ENCODE measurements at places on chromosomes 5 and 9. TPM values are rescaled to one million over a fixed set of nuclear protein-coding genes. Genes with fewer than 3 reads are reported as not detected.

The DRD1 gene
- 0.11 TPM for total RNA-seq

The ZMAT2 gene
- 41.4 TPM for total RNA-seq

GRCh38 chr5:91641730-91642350 lies 258.7 kb upstream of the ARRDC3 start:
- DNase-seq, result no peak

DNA sequence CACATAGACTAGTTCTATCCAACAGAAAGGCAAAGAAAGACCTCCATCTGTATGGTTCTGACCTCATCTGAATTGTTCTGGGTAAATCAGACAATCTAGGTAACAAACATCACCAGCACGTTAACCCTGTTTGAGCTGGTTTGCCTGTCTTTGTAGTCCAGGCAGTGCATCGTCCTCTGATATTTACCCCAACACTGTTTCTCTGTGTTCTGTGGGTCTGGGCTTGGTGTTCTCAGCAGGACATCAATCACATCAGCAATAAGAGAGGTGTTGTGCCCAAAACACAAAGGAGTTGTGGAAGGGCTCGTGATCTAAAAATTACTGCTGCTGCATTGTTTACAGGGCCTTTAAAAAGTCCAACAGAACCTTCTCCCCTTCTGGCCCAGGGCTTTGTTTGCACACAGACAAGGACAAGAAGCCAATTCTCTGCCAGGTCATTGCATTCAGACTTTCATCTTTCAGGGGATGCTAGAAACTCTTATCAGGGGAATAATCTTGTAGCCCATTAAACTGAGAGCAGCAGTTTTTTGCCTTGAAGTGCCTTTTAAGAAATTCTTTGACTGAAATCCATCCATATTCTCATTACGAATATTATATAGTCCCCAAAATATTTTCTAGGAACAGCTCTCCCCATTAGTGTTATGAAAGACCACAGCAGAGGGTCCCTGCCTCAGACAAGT lies 30.5 kb upstream of the MAP1B start:
- no peak for DNase-seq

DNA sequence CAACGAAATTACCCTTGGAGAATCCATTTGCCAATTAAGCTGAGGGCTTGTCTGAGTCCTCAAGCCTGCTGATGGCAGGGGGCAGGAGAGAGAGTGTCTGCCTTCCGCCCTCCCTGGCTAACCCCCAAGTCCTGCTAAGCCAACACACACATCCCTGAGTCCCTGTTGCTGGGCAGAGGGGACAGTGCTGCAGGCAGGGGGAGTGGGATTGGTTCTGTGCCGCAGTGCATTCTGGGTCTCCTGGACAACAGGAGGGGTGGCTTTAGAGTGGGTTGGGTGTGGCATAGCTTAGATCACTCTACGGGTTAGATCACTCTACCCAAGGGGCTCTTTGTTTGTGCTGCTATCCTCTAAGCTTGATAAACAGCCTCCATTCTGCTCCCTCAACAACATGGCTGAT lies 427.7 kb downstream of the CDK5RAP2 start:
- DNase-seq, result no peak

The HAVCR2 gene
- 25.7 TPM for total RNA-seq

- no peak for DNase-seq
Measured at GRCh38 chr9:116786737-116787136, 99.6 kb downstream of the TRIM32 start.

The PCDHB14 gene
- 3.5 TPM for total RNA-seq

The GARIN3 gene
- not detected for total RNA-seq

All from spleen (tissue), 13 donors.